Breast epithelium (tissue), 4 donors: ENCODE measurements at places on chromosomes 4 and X.

DNA sequence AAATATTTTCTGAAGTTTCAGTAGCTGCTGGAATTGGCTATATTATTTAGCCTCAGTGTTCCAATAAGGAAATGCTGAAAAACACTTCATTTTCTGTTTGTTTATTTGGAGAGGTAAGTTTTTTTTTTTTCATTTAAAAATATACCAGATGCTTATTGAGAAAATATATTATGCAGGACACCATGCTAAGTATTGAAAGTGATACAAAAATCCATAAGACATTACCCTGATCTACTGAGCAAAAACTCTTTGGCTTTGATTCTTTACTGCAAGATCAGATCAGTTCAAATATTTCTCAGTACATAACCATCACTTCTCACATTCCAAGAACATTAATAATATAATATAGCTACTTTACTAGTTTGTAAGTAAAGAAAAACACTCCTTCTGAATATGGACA, 123.4 kb upstream of the PACRGL start:
- no peak overlapping the region for H3K27ac ChIP-seq
- no peak overlapping the region for H3K4me3 ChIP-seq
- no peaks in the 10 kb centered on the region for H3K36me3 ChIP-seq
- no peaks in the 10 kb centered on the region for H3K4me1 ChIP-seq
- no peaks in the 10 kb centered on the region for H3K27me3 ChIP-seq

- no peaks in the 10 kb centered on the region for H3K4me1 ChIP-seq
- peak; percentile 20 for DNase-seq
- no peaks in the 10 kb centered on the region for H3K36me3 ChIP-seq
Observed at GRCh38 chr4:6192245-6192644, 8.1 kb downstream of the JAKMIP1 start.

GRCh38 chr4:10066670-10067651, 45.7 kb upstream of the SLC2A9 start:
- H3K27ac ChIP-seq: no peak overlapping the region
- H3K4me3 ChIP-seq: no peak overlapping the region
- no peak for DNase-seq

GRCh38 chrX:80817002-80817401, 7.3 kb upstream of the BRWD3 start:
- no peak for DNase-seq
- no peak overlapping the region for H3K27ac ChIP-seq
- no peak overlapping the region for H3K4me3 ChIP-seq
- no peaks in the 10 kb centered on the region for H3K27me3 ChIP-seq

- no peaks in the 10 kb centered on the region for H3K4me1 ChIP-seq
- H3K4me3 ChIP-seq: no peak overlapping the region
Observed at GRCh38 chr4:66766557-66766956, 778.7 kb downstream of the CENPC start.

- no peaks in the 10 kb centered on the region for H3K27me3 ChIP-seq
- no peaks in the 10 kb centered on the region for H3K36me3 ChIP-seq
- no peak overlapping the region for H3K4me3 ChIP-seq
- no peaks in the 10 kb centered on the region for H3K4me1 ChIP-seq
Observed at GRCh38 chr4:101232074-101232776, 115.1 kb downstream of the PPP3CA start.

- no peaks in the 10 kb centered on the region for H3K27me3 ChIP-seq
- no peak for DNase-seq
- no peaks in the 10 kb centered on the region for H3K36me3 ChIP-seq
- no peaks in the 10 kb centered on the region for H3K4me1 ChIP-seq
Observed at GRCh38 chrX:117936118-117936517, 180.5 kb downstream of the KLHL13 start.
